Activated CD4-positive, alpha-beta T cell treated with anti-CD3 and anti-CD28 coated beads, Interleukin-2, amount 10 ng/mL, durations not matched to agents 7 days and 5 days (primary cell): ENCODE measurements at places on chromosomes 12 and 14. TPM values are rescaled to one million over a fixed set of nuclear protein-coding genes. Genes with fewer than 3 reads are reported as not detected.

DNA sequence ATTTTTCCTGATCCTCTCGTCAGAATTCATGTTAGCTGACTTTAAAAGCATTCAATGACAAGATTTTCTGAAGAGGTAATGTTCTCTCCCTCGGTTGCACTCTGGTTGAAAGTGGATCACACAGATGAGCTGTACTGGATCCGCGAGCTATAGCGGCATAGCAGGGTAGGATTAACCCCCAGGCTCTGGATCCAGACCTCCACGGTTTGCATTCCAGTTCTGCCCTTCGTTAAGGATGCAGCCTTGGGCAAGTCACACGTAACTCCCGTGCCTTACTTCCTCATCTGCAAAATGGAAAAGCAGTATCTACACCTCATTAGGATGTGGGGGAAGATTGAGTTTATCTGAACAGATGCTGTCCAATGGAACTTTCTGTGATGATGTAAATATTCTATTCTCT, 13.8 kb downstream of the CCDC92 start:
- no peak for DNase-seq

DTX1 gene
- total RNA-seq, result 0.15 TPM

DNA sequence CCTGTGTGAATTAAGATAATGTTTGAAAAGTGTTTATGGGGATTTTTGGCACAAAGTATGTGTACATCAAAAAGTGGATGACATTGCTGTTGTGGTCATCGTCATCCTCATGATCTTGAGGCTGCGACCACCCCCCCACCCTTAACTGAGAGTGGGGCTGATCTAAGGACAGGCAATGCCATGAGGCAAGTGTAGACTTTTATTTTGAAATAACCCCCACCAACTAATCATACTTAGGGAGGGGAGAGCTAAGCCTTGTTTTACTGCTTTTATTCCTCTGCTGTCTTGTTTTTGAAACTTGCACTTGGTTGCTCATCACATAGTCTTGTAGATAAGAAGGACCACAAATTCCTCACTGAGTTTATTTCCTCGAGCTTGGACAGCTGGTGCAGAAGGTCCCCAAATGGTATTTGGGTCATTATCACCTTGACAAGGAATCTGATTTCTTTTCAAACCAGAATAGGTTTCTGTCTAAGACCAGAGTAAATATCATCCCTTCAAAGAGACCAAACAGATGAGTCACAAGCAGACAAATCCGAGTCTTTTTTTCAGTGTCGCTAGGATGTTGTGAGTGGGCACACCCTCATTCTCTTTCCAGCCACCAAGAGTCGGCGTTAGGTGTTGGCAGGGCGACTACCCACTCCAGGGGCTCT, 23.9 kb upstream of the SMOC1 start:
- no peak for DNase-seq

DNA sequence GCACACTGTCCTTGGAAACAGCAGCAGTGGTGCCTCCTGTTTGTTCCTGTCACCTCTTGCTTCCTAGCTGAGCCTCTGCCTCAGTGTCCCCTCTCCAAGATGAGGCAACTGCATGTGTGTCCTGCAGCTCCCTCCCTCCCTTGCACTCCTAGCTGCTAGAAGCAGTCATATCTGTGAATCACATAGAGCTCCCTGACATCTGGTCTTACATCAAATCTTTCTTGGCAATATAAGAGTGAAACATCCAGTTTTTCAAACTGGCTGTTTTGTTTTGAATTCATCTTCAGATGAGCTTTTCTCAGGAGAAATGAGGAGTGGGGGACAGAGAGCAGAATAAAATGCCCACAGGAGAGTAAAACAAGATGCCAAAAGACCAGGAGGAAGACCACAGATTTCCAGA, 103.7 kb downstream of the VCPKMT start:
- DNase-seq, result no peak

GRCh38 chr12:132385923-132386751, 56.7 kb upstream of the GALNT9 start:
- no peak for DNase-seq

TIGAR gene
- total RNA-seq, result 11.0 TPM

KLRC4 gene
- not detected for total RNA-seq

- no peak for DNase-seq
Measured at GRCh38 chr14:52948836-52949235, 2.0 kb downstream of the FERMT2 start.

HNRNPC gene
- total RNA-seq, result 684 TPM

DNA sequence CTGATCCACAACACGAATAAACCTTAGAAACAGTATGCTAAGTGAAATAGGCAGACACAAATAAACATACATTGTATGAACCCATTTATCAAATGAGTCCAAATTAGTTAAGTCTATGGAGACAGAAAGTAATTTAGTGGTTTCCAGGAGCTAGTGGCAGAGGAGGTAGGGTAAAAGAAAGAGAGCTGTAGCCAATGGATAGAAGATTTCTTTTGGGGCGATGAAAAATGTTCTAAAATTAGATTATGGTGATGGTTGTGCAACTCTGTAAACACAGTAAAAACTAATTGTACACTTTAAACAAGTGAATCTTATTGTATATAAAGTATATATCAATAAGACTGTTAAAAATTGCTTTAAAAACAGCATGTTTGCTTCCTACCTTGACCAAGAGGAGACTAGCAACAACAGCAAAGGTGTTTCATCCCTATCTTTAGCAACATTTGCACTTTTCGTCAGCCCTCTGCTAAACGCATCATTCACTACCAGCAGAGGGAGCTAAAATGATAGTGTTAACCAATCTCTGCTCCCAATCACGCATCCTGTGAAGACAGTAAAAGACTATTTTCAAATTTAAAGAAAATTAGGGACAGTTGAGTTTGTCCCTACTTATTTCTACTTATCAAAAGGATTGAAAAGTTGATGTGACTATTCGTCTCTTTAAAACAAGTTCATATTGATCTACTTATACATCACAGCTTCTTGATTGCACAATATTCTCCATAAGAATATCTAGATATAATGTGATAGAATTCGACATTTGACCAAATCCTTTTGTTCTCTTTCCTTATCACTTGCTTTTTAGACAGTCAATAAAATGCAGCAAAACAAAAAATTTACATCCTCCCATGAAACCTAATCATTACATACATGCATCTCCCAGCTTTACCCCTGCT, 24.0 kb upstream of the LGR5 start:
- peak; percentile 59 for DNase-seq

GRCh38 chr12:25495331-25496097, 57.6 kb downstream of the LMNTD1 start:
- DNase-seq, result no peak

FAM90A1 gene
- not detected for total RNA-seq

DNA sequence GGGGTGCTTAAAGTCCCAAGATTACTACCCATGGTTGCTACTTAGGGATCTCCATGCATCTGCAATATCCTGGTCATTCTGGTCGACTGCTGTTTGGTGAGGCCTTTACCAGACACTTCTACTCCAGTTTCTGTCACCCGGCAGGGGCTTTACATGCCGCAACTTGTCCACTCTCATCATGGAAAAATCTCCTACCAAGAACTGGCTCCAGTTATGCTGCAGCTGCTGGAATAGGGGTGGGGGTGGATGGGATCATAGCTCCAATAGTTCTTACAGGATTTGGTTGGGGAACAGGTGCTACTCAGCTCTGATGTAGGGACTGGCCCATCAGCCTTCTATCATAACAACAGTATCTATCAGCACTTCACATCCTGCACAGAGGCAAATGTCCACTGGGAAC, 51.6 kb downstream of the SPTB start:
- no peak for DNase-seq

TMTC2 gene
- total RNA-seq, result 2.5 TPM

DNA sequence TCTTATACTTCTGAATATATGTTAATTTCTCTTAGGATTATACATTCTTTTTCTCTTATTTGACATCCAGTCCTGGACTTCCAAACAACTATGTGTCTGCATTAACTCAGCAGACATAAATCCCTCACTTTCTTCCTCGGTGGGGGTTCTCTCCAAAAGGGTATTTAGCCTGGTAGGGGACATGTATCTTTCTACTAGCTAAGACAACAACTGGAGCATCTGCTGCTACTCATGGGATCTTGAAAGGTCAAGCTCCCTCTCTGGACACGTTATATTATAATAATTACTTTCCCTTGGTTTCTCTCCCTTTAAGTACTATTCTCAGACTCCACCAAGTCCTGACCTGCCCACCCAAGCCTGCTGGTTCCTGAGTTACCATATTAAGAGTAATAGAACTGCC, 983.7 kb upstream of the FLRT2 start:
- DNase-seq, result no peak

GRCh38 chr12:6118891-6119568, 5.4 kb downstream of the VWF start:
- DNase-seq, result no peak

DNA sequence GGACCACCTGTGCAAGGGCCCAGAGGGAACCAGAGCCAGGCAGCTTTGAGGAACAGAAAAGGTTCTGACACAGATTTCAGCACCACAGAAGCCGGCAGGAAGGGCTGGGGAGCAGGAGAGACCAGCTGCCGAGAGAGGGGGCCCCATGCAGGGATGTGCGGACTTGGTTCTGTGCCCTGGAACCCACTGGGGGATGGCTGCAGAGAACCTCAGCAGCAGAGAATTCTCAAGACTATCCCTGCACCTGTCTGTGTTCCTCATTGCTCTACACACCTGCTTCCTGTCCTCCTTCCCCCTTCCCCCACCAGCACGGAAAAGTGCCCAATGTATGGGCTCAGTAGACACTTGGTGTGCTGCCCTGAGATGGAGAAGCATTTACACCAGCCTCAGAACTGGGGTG, 3.2 kb downstream of the SERPINA9 start:
- DNase-seq, result no peak

GRCh38 chr12:114767906-114768722, 84.1 kb upstream of the TBX3 start:
- no peak for DNase-seq

GRCh38 chr14:91805659-91806058, 61.7 kb downstream of the TC2N start:
- DNase-seq, result no peak

SLC2A13 gene
- 2.5 TPM for total RNA-seq

PCED1B gene
- total RNA-seq, result 58.7 TPM

GRCh38 chr12:51488281-51488680, 63.6 kb downstream of the SLC4A8 start:
- no peak for DNase-seq

- DNase-seq, result no peak
Measured at GRCh38 chr14:102813691-102814090, 36.4 kb downstream of the TRAF3 start.

GRCh38 chr14:99479906-99480869, at the start of gene SETD3:
Gene SETD3 (minus strand): TSS chr14:99480859. CDS start chr14:99465805, 15,054 bp downstream.
- peak; percentile 36 for DNase-seq

TOMM20L gene
- not detected for total RNA-seq

GPR137C gene
- 0.60 TPM for total RNA-seq

GRCh38 chr12:63915105-63915800, 70.8 kb downstream of the SRGAP1 start:
- DNase-seq, result no peak

GRCh38 chr14:103696070-103696402, 19.2 kb downstream of the XRCC3 start:
- DNase-seq, result no peak

GDF3 gene
- total RNA-seq, result not detected

KLRF1 gene
- 0.19 TPM for total RNA-seq

SLC6A13 gene
- total RNA-seq, result 0.19 TPM

- DNase-seq, result no peak
Measured at GRCh38 chr12:58588770-58589169, 331.5 kb downstream of the LRIG3 start.

DNA sequence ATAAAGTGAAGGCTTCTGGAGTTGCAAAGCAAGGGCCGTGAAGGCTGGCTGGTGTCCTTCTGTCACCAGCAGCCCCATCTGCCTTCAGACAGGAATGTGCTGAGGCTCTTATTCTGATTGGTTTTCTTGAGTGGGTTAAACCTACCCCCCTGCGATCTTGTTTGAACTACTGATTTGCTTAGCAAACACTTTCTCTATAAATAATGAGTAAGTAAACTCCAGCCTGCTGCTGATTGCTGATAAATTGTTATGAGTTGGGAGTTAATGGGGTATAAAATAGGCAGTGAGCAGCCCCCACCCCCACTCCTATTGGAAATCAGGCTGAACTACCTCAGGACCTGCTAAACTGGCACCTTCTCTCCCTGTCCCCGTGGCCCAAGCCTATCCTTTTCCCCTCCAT, 146.1 kb upstream of the NOS1 start:
- DNase-seq, result no peak

DNA sequence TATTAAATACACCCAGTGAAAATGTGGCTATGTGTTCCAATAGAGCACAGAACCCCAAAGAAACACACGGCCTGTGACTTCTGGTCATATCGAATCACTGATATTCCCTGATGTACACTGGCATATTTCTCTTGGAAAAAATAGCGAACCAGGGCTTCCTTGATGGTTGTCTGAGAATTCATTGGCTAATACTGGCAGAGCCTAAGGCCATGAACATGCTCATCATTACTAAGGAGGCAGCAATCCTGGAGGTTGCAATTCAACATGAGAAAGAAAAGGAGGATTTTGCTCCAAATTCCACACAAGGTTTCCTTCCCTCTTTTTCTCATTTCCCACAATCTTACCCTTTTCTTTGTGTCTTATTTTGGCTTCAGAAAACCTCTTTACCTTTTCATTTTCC, 212.9 kb upstream of the HMGA2 start:
- DNase-seq, result no peak

GRCh38 chr12:105382771-105383622, 52.5 kb downstream of the C12orf75 start:
- peak; percentile 42 for DNase-seq

DNA sequence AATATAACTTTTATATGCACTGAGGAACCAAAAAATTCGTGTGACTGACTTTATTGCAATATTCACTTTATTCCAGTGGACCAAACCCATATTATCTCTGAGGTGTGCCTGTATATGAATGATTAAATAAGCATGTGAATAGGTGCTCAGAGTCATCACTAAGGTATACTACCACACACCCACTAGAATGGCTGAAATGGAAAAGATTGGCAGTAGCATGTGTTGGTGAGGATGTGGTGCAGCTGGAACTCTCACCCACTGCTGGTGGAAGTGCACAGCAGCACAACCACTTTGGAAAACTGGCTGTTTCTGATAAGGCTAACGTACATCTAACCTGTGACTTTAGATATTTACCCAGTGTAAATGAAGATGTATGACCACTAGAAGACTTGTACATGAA, 36.8 kb downstream of the GOLGA5 start:
- no peak for DNase-seq

WASHC4 gene
- 43.3 TPM for total RNA-seq

CMA1 gene
- total RNA-seq, result not detected

CLEC2A gene
- not detected for total RNA-seq

DNA sequence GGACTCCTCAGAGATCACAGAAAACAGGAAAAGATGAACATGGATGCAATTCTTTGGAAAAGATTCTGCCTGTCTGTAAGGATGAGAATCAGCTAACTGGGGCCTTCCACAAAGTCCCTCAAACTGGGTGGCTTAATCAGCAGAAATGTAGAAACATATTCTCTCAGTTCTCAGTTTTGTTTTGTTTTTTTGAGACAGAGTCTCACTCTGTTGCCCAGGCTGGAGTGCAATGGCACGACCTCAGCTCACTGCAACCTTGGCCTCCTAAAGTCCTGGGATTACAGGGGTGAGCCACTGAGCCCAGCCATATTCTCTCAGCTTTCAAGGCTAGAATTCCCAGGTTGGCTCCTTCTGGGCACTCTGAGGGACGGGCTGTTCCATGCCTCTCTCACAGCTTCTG, 38.2 kb upstream of the CLIP1 start:
- no peak for DNase-seq

GRCh38 chr14:76484355-76484754, 108.4 kb downstream of the ESRRB start:
- DNase-seq, result no peak
